ENCODE measurements at places on chromosomes 3 and 15. TPM values are rescaled to one million over a fixed set of nuclear protein-coding genes. Genes with fewer than 3 reads are reported as not detected.

ARHGEF3 gene
- 7.2 TPM for total RNA-seq

RAD51 gene
- total RNA-seq, result 1.6 TPM

DNA sequence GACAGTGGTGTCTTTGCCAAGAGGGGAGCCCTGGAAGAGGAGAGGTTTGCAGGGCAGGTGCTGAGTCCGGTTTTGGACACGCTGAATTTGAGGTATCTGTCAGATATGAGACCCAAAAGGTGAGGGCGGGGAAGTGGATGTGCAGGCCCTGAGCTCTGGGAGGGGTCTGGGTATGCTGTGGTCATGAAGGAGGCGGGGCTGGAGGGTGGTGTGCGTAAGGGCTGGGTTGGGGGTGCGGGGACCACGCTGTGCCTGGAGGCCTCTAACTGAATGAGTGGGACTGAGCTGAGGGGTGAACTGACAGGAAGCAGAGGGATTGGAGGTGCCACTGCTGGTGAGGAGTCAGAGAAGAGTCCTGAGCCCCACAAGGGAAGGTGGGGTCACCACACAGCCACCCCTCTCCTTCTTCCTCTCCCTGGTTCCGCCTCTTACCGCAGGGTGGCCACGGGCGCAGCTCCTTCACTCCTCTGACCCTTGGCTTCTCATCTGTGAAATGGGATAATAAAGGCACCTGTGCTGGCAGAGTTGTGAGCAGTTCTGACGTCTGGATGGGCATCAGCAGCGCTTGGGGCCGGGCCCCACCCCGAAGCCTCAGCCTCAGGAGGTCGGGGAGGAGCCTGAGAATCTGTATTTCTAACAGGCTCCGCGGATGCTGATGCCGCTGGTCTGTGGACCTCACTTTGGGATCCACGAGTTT, 28.8 kb downstream of the PSTPIP1 start:
- DNase-seq, result no peak

GRCh38 chr15:64653757-64654156, 121.6 kb downstream of the RBPMS2 start:
- peak; percentile 27 for DNase-seq

GRCh38 chr3:108718454-108718853, 38.8 kb downstream of the RETNLB start:
- DNase-seq, result no peak

All from lung microvascular endothelial cell (primary cell).